ENCODE measurements at places on chromosomes 3 and 15. TPM values are rescaled to one million over a fixed set of nuclear protein-coding genes. Genes with fewer than 3 reads are reported as not detected.

Gene CCR3
- total RNA-seq: not detected

Gene ZNF654
- 11.9 TPM for total RNA-seq

Gene TOPAZ1
- total RNA-seq: not detected

GRCh38 chr3:11530153-11530721 lies 113.5 kb downstream of the VGLL4 start:
- no peak for DNase-seq

Gene GABRB3
- 2.2 TPM for total RNA-seq

GRCh38 chr3:17759901-17760300 lies 17.5 kb upstream of the TBC1D5 start:
- DNase-seq: no peak

Gene AGBL1
- total RNA-seq: not detected

- DNase-seq: no peak
These were observed 1.3 kb upstream of the CPEB1 start for GRCh38 chr15:82648257-82649103.

- DNase-seq: no peak
These were observed 10.6 kb downstream of the CCR9 start for GRCh38 chr3:45896956-45897355.

Gene ROBO1
- 10.8 TPM for total RNA-seq

Gene GOLGA6L22
- total RNA-seq: not detected

DNA sequence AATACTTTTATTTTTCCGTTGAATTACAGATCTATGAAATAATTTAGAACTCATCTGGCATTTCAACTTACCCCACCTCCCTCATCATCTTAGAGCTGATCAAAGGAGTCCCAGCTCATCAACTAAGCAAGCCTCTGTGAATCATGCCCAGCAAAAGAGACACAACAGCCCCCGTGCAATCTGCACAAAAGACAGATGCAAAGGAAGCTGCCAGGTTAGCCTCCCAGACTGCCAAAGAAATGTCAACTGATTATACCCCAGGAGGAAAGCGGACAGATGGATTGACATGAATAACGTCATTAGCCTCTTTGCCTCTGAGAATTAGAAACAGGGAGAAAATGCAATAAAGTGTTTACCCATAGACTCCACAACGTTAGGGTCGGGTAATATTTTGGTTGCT lies 75.0 kb downstream of the GABRB3 start:
- DNase-seq: no peak

DNA sequence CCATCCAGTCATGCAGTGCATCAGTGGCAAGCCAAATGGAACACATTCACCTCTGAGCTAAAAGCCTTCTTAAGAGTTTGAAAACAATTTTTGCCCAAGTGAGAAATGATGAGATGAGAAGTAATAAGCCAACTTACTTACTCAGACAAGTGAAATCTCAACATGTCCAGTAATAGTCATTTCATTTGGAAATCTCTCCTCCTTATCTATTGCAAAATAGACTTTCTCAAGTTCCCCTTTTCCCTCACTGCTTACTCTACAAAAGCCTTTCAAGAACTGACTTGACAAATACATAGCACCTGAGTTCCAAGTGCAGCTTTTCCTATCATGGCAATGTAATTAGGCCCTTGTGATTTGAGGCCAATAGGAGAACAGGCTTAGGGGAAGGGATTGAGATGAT lies 282.3 kb downstream of the SLC9A9 start:
- no peak for DNase-seq

Gene SLC15A2
- total RNA-seq: 3.9 TPM

DNA sequence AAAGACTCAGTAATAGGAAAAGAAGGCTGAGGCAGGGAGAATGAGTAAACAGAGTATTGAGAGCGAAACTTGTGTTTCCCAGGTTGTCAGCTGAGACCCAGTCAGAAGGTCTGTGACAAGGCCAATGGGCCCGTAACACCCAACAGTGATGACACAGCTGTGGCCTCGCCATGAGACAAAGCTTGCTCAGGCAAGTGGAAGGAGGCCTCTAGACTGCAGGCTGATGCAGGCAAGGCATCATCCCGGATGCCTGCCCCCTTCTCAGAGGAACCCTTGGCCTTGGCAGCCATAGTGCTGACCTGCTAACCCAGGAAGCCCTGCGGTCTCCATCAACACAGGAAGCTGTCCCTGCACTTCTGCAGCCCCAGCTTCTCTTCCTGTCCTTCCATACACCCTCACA lies 15.4 kb downstream of the RAB6B start:
- no peak for DNase-seq

All from Right ventricle myocardium inferior (tissue), 1 donor.